ENCODE measurements at places on chromosomes 2 and 18.

DNA sequence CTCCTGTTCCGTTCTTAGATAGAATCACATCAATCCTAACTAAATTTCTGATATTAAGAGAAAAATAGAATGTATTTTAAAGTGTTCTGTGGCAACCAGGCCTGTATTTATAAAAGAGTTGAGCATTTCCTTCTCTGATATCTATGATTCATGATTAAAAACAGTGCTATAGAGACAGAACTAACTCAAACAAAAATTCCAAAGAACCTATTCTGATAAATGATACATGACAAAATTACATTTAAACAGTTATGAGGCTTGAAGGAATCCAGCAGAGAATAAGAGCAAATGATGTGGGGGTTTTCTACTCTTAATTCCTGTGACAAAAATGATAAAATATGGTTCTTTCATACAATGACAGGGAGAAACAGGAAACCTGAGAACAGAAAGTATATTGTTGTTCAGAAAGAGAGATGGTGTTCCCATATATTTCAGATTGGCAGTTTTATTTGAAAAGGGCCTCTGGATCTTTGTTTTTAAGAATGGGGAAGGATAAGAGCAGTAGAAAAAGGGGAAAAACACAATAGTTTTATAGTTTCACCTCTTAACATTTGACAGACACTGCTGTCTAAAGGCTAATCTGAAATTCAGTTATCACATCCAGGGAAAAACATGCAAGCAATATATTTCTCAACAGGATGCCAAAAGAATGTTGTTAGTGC, 944.3 kb downstream of the LRP1B start:
- no peak for DNase-seq

GRCh38 chr18:28725876-28726275, 548.9 kb upstream of the CDH2 start:
- no peak for DNase-seq

- no peak for DNase-seq
These were observed 229.2 kb downstream of the HDAC4 start for GRCh38 chr2:239171643-239172042.

- DNase-seq = no peak
These were observed 22.8 kb downstream of the NPC1 start for GRCh38 chr18:23563377-23564043.

- no peak for DNase-seq
These were observed 31.0 kb downstream of the GYPC start for GRCh38 chr2:126686841-126687485.

DNA sequence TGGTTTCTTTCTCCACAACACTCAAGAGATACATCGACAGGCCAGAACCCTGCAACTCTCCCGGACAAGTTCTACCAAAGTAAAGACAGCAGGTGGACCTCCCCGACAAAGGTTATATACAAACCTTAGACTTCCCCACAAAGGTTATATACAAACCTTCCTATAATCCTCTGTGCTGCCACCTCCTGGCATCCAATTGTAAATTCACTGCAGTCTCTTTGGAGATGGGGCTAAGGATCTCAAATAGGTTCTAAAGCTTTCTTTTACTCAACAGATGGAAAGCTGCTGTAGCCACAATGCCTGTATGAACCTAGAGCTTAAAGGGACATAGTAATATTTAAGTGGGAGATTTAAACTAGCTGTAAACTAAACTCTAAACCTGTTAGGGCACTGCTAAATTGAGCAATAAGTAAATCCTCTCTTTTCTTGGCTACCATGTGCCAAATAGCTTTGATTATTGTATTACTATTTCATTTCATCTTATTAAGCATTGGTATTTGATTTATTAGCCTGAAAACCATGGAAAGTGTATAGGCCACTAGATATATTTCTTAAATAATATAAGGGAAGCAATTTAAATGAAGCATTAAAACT, 9.8 kb upstream of the MREG start:
- peak; percentile 1 for DNase-seq

- peak; percentile 78 for DNase-seq
These were observed 15.8 kb downstream of the INPP5D start for GRCh38 chr2:233075966-233076339.

DNA sequence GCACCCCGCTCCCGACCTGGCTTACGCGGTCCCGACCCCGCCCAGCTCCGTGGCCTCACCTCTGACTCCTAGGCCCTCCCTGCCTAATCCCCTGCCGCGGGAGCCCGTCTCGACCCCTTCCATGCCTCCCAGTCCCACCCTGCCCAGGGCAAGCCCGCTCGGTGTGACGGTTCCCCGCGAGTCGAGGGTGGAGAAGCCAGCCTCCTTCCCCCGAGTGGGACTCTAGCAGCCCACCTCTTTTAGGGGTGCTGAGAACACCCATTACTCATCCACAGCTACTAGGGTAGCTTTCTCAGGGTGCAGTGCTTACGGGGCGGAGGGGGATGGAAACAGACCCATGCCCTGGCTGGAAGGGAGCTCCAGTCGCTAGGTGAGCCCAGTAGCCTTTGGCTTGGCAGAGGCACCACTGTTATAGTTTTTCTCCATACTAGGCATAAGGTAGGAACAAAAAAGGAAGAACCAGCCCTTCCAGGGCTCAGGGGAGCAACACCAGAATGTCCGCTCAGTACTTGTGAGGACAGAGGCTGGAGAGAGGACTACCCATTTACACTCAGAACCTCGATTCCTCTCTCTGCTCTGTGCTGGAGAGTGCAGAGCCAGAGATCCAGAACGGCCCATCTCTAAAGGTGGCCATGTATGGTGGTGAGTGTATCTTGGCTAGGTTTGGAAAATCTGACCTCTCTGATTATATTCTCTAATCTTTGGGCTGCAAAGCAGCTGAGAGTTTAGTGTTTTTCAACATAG, 606 bp downstream of the AGBL5 start:
- DNase-seq = peak; percentile 13

DNA sequence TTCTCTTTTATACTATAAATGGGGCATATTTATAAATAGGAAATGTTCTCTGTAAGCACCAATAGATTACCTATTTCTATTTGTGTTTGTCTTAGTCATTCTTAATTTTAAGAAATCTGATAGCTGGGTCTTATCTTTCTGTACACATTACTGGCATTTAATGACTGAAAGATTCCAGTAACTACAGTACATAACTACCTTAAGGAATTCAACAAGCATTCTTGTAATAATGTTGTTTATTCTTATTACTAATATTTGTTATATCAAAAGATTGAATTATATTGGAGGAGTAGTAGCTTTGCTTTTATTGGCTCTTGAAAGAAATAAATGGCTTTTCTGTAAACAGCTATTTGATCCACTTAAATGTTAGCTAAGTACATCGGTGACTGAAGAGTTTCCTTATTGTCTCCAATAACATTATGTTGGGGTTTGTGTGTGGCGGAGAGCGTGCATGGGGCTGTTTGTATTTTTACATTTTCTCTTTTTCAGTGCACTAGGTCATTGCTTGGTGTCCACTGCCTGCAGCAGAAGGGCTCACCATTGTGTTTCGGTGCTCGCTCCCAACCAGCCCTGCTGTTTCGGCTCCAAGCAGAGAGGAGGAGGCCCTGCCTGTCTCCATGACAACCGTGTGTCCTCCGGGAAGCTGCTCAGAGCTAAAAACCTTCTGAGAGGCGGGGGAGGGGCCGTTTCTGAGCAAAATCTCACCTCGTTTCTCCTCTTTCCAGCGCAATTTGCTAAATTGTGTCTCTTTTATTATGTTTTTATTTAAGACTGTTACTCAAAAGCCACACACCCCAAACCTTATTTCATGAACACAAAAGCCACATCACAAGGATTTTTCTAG, 112.5 kb upstream of the SLC38A11 start:
- DNase-seq = no peak

- DNase-seq = no peak
These were observed 50.0 kb downstream of the NAB1 start for GRCh38 chr2:190698895-190699294.

DNA sequence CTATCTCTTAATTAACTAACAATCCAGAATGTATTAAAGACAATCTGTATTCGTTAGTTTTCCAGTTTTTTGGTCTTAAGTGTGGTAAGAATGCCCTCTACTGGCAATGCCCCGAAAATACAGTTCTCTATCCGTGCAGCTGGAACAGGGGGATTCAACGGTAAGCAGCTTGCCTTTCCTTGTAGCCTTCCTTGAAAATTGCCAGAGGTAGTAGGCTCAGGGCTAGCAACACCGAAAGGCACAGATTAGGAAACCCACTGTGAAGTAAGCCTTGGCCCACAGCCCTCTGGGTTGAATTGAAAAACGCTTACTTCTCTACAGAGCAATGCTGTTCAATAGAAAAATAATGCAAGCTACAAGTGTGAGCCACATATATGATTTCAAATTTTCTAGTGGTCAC, 17.1 kb upstream of the VPS4B start:
- peak; percentile 79 for DNase-seq

DNA sequence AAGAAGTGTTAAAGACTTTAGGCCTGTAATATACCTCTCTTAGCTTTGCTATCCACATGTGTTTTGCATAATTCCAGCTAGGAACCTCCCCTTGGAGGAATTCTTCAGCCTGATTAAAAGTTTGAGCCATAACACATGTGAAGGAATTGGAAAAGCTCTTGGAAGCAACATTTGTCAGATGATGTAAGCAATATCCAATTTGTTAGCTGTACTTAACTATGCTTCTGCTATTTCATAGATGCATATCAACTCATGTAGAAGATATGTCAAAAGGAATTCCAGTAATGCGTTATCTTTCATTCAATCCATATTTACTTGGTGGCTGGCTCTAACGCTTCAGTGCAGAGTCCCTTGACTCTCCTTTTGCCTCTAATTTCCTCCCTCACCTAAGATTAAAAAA, 46.2 kb downstream of the PKP4 start:
- no peak for DNase-seq

- DNase-seq = no peak
These were observed 50.0 kb downstream of the CPO start for GRCh38 chr2:206989311-206989710.

DNA sequence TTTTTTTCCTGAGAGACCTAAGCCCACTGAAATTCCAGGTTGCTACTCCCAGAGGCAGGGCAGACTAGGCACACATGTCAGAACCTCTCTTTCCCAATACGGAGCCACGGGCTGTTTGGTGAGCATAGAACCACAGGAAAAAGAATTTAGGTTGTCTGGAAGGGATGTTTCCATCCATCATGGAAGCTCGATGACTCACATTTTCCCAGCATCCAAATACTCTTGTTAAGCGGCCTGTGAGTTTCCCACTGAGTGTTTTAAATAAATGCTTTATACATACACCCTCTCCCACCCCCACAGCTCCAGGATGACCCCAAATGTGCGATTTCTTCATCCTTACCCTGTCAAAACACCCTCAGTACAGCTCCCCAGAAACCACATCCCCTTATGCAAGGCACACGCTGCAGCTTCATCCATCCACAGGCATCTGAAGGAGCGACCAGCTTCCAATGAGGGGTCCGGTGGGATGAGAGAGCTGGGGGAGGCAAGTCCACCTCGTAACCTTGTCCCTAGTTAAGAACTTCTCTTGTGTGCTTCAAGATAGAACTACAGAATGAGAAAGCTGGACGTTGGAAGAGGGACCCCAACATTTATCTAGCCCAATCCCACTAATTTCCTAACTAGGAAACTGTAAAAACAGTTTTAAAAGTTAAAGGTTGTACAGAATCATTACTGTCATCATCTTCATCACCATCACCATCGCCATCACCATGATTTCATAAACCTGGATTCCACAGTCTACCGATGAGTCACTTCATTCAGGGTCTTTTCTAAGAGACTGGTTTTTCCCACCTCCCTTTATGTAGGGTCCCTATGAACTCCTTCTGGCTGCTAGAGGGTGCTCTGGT, 63.5 kb upstream of the FZD7 start:
- peak; percentile 69 for DNase-seq

DNA sequence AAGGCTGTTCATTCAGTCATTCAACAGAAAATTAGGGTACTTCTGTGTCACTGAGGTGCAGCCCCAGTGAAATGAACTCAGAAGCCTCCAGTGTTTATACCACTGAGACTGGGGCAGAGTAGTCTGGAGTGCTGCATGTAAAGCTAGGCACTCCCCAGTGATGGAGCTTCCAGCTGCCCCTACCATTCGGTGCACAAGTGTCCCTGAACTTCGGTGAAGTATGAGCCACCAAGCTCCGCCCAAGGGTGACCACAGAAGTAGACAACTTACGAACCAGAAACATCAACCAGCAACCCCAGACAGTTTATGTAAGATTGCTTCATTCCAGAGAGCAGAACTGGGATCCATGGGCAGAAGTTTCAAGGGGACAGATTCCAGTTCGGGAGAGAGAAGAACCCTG, 70.6 kb upstream of the FOSL2 start:
- DNase-seq = no peak

DNA sequence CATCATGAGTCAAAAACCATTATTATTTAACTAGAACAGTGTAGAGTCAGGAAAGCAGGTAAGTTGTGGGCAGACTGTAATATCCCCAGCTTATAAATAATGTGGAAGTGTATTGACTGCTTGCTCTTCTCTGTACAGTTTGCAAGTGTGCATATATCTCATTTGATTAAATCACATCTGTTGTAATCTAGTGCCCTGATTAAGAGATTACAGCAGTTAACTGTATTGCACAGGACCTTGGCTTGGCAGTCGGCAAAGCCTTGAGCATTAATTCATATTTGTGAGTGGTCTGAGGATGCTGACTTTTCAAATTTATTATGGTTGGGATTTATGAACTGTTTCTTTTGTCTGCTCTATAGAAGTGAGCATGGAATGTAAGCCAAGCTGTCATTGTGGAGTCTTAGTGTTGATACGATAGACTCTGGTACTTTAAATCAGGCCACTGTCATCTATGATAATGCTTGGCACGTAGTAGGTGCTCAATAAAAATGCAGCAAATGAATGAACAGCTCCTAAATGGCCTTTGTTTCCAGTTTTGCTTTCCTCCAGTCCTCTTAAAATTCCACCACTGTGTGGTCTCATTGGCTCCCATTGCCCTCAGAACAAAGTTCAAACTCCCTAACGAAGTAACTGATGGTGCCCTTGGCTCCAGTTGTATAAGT, 48.3 kb downstream of the RAB31 start:
- no peak for DNase-seq

DNA sequence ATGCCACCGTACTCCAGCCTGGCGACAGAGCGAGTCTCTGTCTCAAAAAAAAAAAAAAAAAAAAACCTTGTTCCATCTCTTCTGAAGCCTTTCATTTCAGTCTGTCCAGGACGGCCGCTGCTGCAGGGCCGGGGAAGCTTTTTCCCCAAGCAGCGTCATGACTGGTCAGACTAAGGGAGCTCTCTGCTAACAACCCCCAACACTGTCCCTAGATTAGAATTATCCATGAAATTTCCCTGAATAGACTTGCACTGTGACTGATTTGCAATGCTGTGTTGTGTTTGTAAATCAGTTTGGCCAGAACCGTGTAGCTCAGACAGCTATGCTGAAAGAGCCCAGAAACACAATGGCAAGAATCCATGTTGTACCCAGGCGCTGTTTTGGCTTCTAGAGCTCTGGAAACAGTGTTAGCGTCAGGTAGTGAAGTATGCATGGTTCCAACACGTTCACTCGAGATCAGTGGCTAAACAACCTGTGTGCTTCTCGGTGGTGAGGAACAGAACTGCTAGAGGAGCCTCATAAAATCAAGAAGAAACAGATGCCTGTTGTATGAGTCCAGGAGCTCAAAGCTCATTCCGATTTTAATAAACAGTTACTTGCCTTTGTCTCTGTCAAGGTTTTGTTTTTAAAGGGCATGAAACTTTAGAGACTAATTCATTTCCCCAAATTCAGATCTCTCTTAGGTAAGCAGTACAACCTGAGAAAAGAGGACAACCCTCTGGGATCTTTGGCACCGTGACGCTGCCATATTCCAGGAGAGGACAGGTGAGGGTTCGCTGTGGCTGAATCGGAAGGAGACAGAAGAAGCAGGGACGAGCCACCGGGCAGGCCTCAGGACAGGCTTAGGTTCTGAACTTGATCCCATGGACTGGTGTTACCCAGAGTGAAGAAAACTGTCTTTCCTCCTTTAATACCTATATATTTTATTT, 43.5 kb downstream of the GORASP2 start:
- no peak for DNase-seq

All from HL-60 (cell line).